ENCODE measurements at places on chromosomes 6 and 20. TPM values are rescaled to one million over a fixed set of nuclear protein-coding genes. Genes with fewer than 3 reads are reported as not detected.

- H3K27me3 ChIP-seq = peaks cover 4% of the 10 kb centered on the region
- H3K27ac ChIP-seq = no peak overlapping the region
- no peak for DNase-seq
- no peaks in the 10 kb centered on the region for H3K4me1 ChIP-seq
- no peaks in the 10 kb centered on the region for H3K36me3 ChIP-seq
These were observed 188.2 kb downstream of the ERMARD start for GRCh38 chr6:169939554-169940164.

The CCN2 gene
- total RNA-seq = not detected

The CST7 gene
- total RNA-seq = 117 TPM

The PTCRA gene
- total RNA-seq = not detected

GRCh38 chr6:159249128-159249527 is 79.9 kb downstream of the FNDC1 start:
- no peaks in the 10 kb centered on the region for H3K36me3 ChIP-seq
- no peak overlapping the region for H3K4me3 ChIP-seq
- H3K27me3 ChIP-seq = peaks cover 5% of the 10 kb centered on the region
- no peaks in the 10 kb centered on the region for H3K4me1 ChIP-seq

- peaks cover 28% of the 10 kb centered on the region for H3K27me3 ChIP-seq
- no peak overlapping the region for H3K4me3 ChIP-seq
- DNase-seq = no peak
- no peaks in the 10 kb centered on the region for H3K36me3 ChIP-seq
- no peak overlapping the region for H3K27ac ChIP-seq
These were observed 252.7 kb downstream of the BMP7 start for GRCh38 chr20:57013741-57014140.

The KIAA1755 gene
- total RNA-seq = not detected

- H3K27ac ChIP-seq = no peak overlapping the region
- H3K4me3 ChIP-seq = no peak overlapping the region
- H3K4me1 ChIP-seq = peaks cover 59% of the 10 kb centered on the region
- H3K27me3 ChIP-seq = no peaks in the 10 kb centered on the region
These were observed 61.3 kb downstream of the SYNJ2 start for GRCh38 chr6:158043008-158043407.

DNA sequence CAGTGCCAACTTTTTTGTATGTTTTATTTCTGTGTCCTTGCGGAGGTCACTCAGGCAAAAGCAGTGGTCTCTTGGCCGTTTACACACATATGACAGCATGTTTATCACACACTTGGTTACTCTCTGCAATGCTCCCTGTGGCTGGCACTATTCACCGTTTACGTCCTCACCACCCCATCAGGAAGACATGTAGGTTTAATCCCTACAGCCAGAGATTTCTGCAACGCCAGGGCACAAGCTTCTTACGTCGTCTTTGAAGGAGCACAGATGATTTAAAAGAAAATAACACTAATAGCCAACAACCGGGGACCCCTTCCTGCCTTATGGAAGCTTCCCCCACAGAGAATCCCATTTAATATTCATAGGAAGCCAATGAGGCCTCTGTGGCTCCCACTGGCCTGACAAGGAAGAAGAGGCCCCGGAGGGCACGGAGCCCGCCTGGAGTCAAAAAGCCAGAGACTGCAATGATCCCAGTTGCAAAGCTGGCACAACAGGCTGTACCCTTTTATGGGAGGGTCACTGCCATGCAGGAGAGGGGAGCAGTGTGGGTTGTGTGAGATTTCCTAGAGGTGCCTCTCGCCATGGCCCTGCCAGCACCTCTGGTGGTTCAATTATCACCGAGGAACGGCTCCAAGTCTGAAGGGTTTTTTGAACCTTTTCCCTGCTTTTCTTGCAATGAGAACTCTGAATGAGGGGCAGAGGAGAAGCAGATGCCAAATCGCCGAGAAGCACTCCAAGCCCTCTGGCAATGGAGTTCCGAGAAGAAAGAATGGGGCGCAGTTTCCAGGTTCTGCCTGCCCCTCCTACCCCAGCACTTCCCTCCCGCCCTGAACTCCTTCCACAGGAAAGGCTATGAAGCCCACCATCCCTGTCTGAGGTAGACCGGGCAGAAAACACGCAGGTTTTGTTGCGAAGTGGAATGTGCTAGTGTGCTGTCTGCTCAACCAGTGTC is 96.2 kb downstream of the THBS2 start:
- DNase-seq = no peak
- no peak overlapping the region for H3K27ac ChIP-seq
- no peak overlapping the region for H3K4me3 ChIP-seq
- no peaks in the 10 kb centered on the region for H3K4me1 ChIP-seq
- no peaks in the 10 kb centered on the region for H3K36me3 ChIP-seq
- no peaks in the 10 kb centered on the region for H3K27me3 ChIP-seq

The KHDC1L gene
- not detected for total RNA-seq

DNA sequence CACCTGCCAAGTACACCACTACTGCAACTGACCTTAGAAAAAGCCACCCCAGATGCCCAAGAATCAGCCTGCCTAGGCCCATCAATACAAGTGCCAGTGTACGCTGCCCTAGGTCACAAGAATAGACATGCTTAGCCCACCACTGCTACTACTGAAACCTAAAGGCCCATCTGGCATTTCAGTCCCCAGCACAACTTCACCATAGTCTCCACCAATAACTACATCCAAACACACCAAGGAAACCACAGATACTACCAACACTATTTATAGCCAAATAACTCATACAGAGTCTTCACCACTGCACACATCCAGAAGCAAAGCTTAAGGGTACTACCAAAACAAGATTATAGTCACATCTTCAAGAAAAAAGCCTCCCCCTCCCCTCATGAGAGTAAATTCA is 28.2 kb downstream of the TREML4 start:
- no peak overlapping the region for H3K27ac ChIP-seq
- DNase-seq = no peak
- H3K4me1 ChIP-seq = no peaks in the 10 kb centered on the region
- H3K27me3 ChIP-seq = peaks cover 20% of the 10 kb centered on the region

- H3K27ac ChIP-seq = no peak overlapping the region
- DNase-seq = no peak
- no peak overlapping the region for H3K4me3 ChIP-seq
- H3K27me3 ChIP-seq = no peaks in the 10 kb centered on the region
These were observed 671.2 kb upstream of the PTCHD4 start for GRCh38 chr6:48782225-48782624.

DNA sequence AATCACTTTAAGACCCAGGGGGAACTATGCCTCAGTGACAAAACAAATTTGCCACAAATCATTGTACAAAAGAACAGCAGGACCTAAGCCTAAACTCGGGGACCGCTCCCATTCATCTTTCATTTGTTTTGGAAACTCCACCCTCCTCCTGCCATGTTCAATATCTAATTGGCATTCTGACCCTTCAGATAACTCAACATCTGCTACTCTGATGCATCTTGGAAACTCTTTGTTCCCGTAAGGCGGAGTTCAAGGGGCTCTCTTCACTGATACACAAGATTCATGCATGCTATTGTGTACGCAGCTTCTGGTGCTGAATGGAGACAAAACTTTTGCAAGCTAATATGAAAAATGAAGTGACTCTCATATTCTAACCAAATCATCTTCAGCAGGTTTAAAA is 187.6 kb downstream of the ZFP64 start:
- no peak for DNase-seq
- no peak overlapping the region for H3K27ac ChIP-seq
- H3K4me1 ChIP-seq = no peaks in the 10 kb centered on the region
- no peaks in the 10 kb centered on the region for H3K36me3 ChIP-seq
- H3K4me3 ChIP-seq = no peak overlapping the region

DNA sequence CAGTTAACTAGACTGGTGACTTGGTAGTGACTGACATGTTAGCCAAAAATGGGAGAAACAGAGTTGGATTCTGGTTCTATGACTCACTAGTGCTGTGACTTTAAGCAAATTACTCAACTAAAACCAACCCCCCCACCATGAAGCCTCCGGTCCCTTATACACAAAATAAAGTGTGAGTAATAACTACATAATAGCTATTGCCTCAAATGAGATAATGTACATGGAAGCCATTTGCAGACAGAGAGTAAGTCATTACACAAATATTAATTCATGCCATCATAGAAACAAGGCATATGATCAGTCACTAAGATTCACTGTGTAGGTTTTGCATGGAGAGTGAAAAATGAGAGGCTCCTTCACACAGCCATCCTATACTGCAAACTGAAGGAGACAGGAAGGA is 111.9 kb downstream of the HIVEP2 start:
- H3K4me1 ChIP-seq = peaks cover 40% of the 10 kb centered on the region
- H3K4me3 ChIP-seq = no peak overlapping the region

GRCh38 chr6:11346516-11346915 is 114.0 kb upstream of the NEDD9 start:
- H3K27me3 ChIP-seq = no peaks in the 10 kb centered on the region
- H3K36me3 ChIP-seq = peaks cover 70% of the 10 kb centered on the region
- no peak for DNase-seq
- H3K4me3 ChIP-seq = no peak overlapping the region
- H3K4me1 ChIP-seq = peaks cover 88% of the 10 kb centered on the region

The POU5F1 gene
- not detected for total RNA-seq
